ENCODE measurements at places on chromosomes 7 and 10.

- DNase-seq, result no peak
Measured at GRCh38 chr7:99762680-99763327, 21.2 kb downstream of the CYP3A4 start.

GRCh38 chr7:42210333-42210732, 26.7 kb downstream of the GLI3 start:
- DNase-seq, result no peak

DNA sequence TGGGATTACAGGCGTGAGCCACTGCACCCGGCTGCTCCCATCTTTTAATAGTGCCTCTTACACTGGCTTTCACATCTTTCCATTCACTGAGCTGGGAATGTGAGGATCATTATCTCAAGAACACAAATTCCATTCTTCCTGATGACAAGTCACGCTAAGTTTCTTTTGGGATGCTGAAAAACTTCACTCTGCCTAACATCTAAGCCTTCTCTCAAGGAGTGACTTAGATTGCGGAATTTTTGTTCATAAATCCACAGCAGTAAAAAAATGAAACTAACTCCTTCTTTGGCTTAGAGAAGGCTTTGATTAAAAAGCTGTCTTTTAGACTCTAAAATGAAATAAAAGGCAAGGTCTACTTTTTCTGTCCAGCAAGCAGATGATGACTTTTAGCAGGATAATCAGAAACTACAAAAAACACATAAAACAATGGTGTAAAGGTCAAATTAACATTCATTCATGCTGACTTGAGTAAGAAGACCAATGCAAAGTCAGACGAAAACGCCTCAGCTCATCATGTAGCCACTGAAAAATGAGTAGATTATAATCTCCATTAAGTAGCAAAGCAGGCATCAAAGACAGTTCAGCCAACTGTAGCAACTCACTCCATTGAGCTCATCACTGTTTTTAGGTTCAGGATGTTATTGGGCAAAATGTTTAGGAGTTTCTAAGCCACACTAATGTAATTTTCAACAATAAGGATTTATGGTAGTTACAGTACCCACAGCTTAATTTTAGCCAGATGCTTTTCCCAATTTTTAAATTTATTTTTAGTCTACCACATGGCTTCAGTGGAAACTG, 178.8 kb downstream of the ELMO1 start:
- DNase-seq, result no peak

- no peak for DNase-seq
Measured at GRCh38 chr10:125692196-125692595, 9.2 kb upstream of the TEX36 start.

- no peak for DNase-seq
Measured at GRCh38 chr7:41785840-41786239, 83.0 kb upstream of the INHBA start.

DNA sequence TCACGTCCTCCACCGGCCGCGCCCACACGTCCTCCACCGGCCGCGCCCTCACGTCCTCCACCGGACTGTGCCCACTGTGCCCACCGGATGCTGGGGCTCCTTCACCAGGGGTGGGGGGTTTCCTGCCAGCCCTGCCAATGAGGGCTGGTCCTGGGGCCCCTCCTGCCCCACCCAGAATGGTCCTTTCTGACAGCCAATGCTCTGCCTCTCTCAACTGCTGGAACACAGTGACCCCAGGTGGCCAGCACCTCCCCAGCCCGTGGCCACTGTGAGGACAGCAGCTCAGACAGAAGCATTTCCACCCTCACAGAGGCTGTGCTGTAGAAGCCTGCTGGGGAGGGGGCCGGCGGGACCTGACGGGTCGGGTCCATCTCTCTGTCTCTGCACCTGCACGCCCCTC, 90.1 kb upstream of the DNAAF5 start:
- DNase-seq, result no peak

DNA sequence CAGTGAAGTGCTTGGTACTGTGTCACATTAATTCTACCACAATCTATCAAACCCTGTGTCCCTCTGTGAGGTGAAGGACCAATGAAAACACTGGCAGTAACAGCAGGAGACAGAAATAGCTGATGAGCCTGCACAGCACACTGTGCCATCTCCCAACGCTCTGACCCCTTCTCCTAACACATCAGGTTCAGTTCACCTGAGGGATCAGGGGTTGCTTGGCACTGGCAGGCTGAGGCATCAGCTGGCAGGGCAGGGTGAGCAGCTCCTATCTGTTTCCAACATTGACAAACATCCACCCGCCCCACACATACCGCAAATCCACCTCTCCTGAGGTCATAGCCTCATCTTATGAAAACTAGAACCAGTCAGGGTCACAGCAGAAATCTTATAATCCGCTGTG, 120.9 kb downstream of the ICA1 start:
- DNase-seq, result no peak

DNA sequence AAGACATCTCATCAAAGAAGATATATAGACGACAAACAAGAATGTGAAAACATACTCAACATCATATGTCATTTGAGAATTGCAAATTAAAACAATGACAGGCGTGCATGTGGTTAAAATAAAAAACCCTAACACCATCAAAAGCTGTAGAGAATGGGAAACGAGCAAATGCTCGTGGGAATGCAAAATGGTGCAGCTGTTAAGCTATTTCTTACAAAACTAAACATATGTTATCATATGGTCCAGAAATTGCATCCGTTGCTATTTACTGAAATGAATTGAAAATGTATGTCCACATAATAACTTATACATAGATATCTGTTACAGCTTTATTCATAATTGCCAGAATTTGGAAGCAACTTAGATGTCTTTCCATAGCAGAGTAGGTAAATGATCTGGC, 574.4 kb downstream of the TNS3 start:
- DNase-seq, result no peak

Measured in stimulated activated CD4-positive, alpha-beta T cell treated with anti-CD3 and anti-CD28 coated beads, Interleukin-2, amount 100 ng/mL, for 24 hours (primary cell).